ENCODE measurements at places on chromosomes 1 and 21.

- no peak for DNase-seq
Observed at GRCh38 chr1:202207292-202207691, 13.7 kb downstream of the LGR6 start.

DNA sequence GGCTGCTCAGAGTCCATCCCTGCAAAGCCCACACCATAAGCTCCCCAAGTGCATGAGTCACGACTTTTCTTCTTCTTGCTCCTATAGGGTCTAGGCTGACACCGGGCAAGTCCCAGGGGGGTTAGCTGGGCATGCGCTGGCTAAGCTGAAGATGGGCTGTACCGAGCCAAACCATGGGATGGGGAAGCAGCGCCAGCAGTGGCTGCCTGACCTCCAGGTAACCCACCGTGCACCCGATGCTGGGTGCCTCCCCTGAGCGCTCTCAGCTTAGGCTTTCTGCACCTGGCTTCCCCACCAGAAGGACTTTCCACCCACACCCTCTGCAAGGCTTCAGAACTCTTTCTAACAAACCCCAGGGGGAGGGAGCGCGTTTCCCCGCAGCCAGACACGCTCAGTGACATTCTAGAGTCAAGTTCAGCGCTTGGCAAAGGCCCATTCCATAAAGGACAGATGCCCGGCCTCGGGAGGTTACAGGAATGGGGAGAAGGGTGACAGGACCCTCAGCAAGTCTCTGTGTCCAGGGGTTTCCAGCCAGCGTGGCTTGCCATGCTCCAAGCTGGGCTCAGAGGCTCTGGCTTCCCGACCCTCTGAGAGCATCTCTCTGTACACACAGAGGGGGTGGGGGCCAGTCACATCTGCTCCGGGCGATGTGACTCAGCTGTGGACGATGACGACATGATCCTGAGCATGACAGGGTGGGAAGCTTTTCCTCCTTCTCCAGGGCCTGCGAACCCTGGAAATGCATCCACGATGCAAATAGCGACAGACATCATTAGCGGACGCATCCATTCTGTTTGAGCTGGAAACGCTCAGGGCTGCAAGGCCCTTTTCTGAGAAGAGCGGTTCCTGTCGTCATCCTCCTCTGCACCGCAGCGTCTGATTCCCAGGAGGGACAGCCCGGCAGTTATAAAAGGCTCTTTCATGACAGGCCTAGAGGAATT lies 107.8 kb downstream of the SIK1 start:
- DNase-seq, result peak; percentile 51

DNA sequence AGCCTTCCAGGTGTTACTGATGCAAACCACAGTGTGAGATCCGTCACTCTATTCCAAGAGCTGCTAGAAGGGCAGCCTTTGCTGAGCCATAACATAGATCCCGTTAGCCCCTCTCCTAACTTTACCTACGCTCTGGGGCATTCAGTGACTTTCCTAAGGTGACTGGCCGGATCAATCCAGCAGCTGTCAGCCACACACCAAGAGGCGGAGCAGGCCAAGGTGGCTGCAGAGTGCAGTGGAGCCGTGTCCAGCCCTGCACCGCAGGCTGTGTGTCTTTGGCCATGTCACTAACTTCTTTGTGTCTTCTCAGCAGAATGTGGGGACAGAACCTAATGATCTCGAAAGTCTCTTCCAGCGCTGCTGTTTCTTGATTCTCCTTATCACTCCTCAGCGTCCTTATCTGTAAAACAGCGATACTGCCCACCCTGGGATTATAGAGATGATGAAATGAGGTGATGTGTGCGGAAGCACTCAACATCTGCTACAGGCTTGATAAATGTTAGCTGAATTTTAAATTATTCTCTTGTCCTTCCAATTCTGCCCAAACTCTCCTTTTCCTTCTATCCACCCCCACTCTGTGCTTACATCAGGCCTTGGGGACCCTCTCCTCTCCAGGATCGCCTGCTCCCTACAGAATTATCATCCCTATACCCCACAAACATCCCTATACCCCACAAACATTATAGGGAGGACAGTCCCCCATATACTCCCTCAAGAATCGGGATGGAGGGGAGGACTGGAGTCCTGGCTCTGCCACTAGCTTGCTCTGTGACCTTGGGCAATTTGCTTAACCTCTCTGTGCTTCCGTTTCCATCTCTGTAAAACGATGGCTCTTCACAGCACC lies 25.8 kb upstream of the LRRN2 start:
- no peak for DNase-seq

- DNase-seq, result no peak
Observed at GRCh38 chr1:154440036-154440804, 35.1 kb downstream of the IL6R start.

DNA sequence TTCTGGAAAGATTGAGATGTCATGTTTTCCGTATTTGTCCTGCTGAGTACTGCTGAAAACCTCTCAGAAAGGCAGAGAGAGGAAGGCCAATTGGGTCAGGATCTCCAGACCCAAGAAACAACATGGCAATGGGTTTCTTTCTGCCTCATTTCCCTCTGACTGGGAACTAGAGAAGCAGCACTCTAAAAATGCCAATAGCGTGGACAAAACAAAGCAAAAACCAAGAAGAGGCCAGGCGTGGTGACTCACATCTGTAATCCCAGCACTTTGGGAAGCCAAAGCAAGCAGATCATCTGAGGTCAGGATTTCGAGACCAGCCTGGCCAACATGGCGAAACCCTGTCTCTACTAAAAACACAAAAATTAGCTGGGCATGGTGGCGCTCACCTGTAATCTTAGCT lies 18.3 kb downstream of the TNFRSF9 start:
- DNase-seq, result no peak

GRCh38 chr1:27515626-27516025 lies 25.7 kb upstream of the WASF2 start:
- no peak for DNase-seq

- peak; percentile 83 for DNase-seq
Observed at GRCh38 chr1:44029260-44029910, 1.9 kb downstream of the SLC6A9 start.

DNA sequence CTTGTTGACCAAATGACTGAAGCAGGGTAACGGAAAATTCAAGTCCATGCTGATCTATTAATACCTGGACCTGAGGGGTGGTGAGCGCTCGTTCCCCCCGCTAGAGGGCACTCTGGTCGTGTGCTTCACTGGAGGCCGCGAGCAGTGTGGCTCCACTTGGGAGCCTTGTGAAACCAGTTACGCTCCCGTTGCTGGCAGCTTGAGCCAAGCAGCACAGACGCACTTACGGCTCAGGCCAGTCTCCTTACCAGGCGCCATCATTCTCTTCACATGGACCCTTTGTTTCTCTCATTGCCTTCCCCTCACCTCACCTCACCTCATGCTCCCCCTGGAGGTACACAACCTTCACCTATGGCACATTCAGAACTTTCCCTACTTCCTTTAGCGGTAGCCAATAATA lies 49.7 kb upstream of the TSPAN2 start:
- DNase-seq, result peak; percentile 89

- DNase-seq, result no peak
Observed at GRCh38 chr1:247204177-247204647, 32.4 kb upstream of the ZNF124 start.

GRCh38 chr1:54323324-54323739 lies 82.9 kb downstream of the SSBP3 start:
- DNase-seq, result no peak

GRCh38 chr1:109792056-109792831 lies 28.5 kb upstream of the EPS8L3 start:
- peak; percentile 4 for DNase-seq

GRCh38 chr1:205376739-205377138 lies 20.0 kb upstream of the KLHDC8A start:
- no peak for DNase-seq

GRCh38 chr21:15037900-15038293 lies 26.9 kb downstream of the NRIP1 start:
- no peak for DNase-seq

DNA sequence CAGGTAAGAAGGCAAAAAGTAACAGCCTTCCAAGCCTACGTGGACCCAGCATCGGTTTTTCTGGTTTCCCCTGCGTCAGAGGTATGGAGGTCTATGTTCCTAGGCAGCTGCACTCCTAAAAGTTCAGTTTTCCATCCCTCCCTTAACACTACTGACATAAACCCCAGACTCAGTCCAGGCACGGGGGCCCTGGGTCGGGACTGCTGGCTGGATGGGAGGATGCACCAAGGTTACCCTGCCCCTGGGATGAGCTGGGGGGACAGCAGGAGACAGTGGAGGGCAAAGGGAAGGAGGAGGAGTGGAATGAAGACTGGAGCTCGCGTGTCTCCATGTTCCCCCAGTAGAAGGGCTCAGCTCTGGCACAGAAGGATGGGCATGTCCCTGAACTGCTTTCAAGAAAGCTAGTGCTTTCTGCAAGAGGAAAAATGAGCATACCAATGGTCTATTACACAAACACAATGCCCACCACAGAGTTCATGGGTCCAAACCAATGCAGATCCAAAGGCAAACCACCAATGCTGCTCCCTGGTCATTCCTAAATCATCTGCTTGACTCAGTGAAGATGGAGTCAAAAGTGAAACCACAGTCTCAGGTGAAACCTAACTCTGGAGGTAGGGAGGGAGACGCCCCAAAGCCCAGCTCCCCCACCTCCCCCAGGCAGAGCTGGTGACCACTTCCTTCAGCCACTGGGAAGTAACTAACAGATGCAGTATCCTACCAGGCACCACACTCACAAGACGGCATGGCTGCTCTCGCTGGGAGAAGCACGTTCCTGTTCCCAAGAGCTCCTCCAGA lies 54.9 kb downstream of the CD46 start:
- DNase-seq, result no peak

GRCh38 chr1:47875036-47875435 lies 122.1 kb downstream of the TRABD2B start:
- no peak for DNase-seq

DNA sequence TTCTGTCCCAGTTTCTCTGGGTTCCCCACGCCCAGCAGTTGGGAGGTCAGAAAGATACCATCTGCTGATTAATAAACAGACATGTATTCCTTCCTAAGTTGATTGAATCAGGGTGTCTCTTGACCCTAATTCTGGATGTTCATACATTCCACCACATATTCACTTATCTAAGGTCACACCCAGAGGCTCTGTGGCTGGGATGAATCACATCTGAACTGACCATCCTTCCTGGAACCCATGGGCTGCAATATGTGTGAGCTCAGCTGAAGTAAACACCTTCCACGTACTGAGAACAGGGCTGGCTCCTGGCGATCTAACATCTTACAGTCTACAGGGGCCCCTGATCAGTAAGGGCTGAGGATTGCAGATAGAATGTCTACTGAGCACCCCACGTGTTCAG lies 20.5 kb upstream of the TRABD2B start:
- no peak for DNase-seq

GRCh38 chr1:61079898-61080336 lies 2.4 kb upstream of the NFIA start:
- peak; percentile 86 for DNase-seq

DNA sequence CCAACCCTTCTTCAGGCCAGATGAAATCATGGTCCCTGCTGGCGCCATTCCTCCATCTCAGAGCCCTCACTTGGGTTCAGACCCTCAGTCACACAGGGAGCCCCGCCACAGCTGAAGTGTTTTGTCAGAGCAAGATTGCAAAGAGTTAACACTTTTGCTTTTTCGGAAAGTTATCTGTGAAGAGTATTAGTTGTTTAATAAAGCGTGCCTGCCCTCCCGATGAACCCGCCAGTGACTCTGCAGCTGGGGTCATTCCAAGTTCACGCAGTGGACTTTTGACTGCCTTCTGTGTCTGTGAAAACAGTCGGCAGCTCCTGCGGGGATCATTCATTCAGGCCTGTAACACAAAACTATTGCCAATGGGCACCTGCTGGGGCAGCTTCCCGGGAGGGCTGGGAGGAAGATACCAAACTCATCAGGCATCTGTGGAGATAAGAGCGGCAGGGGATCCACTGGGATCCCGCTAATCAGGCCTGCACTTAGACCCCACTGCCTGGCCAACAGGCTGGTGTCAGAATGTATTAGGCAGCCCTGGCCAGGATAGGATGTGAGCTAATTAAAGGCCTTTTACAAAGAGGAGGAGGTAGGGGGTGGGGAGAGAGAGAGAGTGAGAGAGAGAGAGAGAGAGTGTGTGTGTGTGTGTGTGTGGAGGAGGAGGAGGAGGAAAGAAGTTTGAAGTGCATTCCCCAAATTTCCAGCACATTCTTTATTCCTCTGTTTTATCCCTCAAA lies 184.5 kb downstream of the DHRS3 start:
- DNase-seq, result no peak

DNA sequence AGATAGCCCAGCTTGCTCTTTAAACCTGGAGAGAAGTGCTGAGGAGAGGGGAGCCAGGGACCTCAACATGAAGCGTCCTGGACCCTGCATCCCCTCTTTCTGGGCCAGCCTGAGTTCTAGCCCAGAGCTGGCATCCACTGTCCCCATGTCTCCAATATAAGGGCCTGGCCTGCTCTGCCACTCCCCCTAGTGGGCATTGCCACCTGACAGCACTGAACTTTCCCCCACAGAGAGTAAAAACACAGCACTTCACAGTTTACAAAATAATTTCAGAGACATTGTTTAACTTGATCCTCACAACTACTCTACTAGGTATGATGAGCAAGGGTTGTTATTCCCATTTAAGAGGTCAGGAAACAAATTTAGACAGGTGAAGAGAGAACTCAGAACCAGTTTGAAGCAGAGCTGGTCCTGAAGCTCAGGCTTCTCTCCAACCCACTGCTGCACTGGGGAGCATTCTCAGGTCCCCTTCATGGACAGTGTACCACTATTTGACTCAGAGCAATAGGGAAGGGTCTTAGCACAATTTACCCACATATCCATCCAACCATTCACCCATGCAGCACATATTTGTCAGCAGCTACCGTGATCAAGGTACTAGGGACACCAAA lies 151.2 kb downstream of the DMRTA2 start:
- DNase-seq, result peak; percentile 49

DNA sequence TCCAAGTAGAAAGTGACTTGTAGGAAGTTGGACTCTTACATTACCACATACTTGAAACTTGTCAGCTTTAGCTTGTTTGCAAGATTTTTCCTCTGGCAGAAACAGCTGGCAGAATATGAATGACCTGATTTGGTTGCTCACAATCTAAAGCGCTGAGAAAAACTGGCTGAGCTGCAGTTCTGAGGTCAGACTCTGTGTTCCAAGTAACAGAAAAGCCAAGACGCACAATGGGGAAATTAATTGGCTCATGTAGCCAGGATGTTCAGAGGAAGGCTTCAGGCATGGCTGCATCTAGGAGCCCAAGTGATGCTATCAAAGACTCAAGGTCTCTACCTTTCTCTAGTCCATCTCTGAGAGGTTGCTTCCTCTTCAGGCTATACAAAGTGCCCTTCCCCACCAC lies 27.0 kb downstream of the ALPL start:
- no peak for DNase-seq

DNA sequence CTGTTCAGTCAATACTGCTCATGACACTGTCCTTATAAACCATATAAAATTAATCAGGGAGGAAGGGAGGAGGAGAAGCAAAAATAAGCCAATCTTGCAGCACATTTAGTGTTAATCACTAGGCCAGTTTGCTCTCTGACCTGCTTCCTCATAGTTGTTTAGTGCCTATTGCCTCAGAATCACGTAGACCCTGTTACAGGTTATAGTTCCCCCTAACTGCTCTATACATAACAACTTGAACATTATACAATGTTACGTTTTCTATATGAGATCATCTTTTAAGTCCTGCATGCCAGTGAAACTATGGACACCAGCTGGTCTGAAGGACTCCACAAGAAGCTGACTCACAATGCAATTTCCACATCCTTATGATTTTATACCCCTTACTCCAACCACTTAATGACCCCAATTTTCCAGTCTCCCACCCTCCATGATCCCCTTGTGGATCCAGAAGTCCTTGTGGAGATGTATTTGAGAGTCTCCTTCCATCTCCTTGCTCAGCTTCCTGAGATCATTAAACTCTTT lies 34.9 kb upstream of the TACSTD2 start:
- no peak for DNase-seq

GRCh38 chr1:110380672-110381283 lies 10.0 kb downstream of the SLC16A4 start:
- DNase-seq, result no peak

Measured in NCI-H510A treated with DMSO at 0.1 percent for 48 hours (cell line).